ENCODE measurements at places on chromosomes 11 and 22.

- DNase-seq, result no peak
Measured at GRCh38 chr11:94675239-94675638, 92.9 kb upstream of the AMOTL1 start.

GRCh38 chr11:95229199-95229992, 1.6 kb downstream of the SESN3 start:
- DNase-seq, result no peak

DNA sequence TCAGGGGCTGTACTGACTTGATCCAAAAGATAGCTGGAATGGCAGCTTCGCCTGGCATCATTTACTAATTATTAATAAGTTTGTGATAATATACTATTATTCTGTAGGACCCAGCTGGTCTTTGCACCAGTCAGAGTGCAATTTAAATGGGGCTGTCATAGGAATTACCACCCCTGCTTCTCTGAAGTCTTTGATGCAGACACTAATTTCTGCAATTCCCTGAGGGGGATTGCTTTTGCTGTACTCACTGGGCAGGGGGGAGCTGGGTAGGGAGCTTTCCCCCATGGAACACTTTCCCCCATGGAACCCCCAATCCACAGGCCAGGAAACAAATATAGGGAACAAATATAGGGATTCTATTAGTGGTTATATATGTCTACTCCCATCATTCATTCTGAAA, 54.9 kb upstream of the TSKU start:
- DNase-seq, result no peak

- no peak for DNase-seq
Measured at GRCh38 chr11:68632802-68633201, 51.5 kb upstream of the GAL start.

GRCh38 chr11:59710136-59710847, 3.4 kb downstream of the OR10V1 start:
- no peak for DNase-seq

- DNase-seq, result no peak
Measured at GRCh38 chr11:119338965-119339588, 1.6 kb downstream of the C1QTNF5 start.

- DNase-seq, result no peak
Measured at GRCh38 chr11:122808478-122808869, 29.8 kb upstream of the CRTAM start.

DNA sequence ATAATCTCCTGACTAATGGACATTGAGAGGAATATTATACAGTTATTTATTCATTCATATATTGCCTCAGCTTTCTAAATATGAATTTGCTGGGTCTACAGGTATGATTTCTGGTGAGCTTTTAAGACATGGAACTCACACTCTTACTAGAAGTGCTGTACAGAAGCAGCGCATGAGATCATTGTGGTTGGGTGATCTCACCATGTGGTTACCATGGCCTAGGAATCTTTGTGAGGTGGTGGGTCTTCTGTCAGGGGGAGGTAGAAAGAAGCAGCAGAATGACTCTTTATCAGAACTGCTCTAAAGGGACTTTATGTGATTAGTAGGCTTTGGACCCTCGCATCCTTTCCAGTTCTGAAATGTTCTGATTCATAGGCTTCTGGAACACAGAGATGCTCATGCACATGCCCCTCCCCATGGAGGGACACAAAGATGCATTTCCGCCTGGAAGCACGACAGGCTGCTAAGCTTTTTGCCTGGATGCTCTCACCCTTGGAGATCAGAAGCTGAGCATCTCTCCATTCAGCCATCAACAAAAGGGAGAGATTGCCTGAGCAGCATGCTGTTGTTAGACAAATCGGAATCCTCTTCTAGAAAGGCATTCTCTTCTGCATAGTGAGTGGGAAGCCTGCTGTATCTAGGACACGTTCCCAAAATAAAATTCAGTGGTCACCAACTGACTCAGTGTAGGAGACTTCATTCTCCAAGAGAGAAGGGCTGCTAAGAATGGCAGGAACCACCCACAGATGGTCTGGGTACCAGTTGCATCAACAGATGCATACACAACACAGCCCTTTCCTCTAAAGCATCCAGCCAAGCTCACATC, 51.3 kb downstream of the KIRREL3 start:
- no peak for DNase-seq

GRCh38 chr22:46830841-46831240, 68.4 kb downstream of the TBC1D22A start:
- DNase-seq, result no peak

DNA sequence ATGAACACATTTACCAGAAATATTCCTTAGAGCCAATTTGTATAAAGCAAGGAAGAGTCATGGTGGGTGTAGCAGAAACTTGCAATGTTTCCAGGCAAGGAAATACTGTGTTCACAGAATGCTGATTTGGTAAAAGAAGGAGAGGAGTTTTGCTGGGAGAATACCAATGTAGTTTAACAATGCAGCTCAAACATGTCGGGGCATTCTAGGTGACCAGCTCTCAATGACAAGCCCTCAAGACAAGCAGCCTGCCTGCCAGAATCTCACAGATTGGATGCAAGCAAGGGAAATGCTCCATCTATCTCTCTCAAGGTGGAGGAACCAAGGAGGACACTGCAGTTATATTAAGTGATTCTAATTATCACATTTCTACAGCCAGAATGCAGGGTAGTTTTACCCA, 190.4 kb downstream of the MAML2 start:
- no peak for DNase-seq

DNA sequence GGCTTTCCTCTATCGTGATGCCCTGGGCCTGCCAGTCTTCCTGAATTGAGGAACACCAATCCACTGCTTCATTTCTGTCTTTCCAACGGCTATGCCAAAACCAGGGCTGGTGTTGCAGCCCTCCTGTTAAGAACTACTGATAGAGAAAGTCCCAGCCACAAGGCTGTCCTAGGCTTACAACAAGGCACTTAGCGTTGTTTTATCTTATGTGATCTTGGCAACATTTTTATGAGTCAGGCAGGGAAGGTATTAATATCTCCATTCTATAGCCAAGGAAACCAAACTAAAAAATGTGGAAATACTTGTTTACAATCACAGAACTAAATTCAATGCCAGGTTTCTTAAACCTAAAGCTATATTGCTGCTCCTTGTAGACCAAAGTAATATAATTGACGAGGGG, 89.9 kb upstream of the AMOTL1 start:
- no peak for DNase-seq

DNA sequence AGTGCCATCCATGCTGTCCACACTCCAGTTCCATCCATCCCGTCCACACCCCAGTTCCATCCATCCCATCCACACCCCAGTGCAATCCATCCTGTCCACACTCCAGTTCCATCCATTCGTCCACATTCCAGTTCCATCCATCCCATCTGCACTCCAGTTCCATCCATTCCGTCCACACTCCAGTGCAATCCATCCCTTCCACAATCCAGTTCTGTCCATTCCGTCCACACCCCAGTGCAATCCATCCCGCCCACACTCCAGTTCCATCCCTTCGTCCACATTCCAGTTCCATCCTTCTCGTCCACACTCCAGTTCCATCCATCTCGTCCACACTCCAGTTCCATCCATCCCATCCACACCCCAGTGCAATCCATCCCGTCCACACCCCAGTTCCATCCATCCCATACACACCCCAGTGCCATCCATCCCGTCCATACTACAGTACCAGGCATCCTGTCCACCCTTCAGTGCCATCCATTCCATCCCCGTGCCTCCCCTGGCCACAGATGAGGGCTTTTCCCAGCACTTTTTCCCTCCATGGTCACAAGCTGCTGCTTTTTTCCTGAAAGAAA, 704.0 kb downstream of the BRD1 start:
- DNase-seq, result no peak

DNA sequence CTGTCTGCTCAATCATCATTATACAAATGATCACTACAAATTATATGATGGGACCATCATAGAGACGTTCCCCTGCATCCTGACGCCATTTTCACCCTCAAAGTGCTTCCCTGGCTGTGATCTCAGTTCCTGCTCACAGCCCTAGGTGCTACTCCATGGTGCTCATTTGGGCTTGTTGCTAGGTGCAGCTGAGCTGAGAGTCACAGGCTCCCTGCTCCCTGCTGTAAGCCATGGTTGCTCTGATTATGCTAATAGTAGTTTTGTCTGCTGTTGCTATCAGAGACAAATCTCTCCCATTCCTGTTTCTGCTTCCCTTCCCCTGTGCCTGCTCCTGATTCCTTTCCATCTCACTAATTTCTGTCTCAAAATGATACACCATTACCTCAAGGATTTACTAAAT, 474.3 kb downstream of the METTL15 start:
- DNase-seq, result no peak

DNA sequence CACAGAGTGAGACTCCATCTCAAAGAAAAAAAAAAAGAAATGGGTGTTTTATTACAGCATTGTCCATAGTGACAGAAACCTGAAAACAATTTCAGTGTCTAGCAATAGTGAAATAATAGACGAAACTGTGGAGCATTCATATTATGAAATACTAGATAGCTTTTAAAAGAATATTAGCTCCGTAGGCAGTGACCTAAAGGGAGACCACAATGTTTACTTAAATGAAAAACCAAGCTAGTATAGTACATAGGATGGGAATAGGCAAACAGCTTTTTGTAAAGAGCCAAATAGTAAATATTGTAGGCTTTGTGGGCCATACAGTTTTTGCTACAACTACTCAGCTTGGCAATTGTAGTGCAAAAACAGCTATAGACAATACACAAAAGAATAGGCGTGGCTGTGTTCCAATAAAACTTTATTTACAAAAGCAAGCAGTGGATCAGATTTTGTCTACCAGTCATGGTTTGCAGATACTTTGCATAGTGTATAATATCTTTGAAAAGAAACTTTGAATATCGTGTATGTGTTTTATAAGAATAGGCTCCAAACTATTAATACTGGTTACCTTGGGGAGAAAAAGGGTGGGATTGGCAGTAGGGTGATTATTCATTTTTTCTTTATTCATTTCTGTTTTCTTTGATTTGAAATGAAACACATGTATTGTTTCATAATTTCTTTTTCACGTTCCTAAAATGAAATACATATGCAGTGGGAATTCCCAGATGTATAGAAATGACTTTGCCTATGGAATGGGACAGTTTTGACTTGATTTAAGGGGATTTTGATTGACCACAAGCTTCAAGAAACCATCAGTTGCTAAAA, 50.7 kb downstream of the PRR5L start:
- no peak for DNase-seq

GRCh38 chr11:130765951-130766649, 150.2 kb downstream of the SNX19 start:
- DNase-seq, result no peak

- DNase-seq, result no peak
Measured at GRCh38 chr11:125692887-125693286, 12.2 kb upstream of the ACRV1 start.

GRCh38 chr22:44180706-44181032, at the start of gene PARVG:
Gene PARVG, plus strand, starts transcription at chr22:44180925. Its CDS starts 2,405 bp downstream, at chr22:44183330.
- DNase-seq, result no peak

DNA sequence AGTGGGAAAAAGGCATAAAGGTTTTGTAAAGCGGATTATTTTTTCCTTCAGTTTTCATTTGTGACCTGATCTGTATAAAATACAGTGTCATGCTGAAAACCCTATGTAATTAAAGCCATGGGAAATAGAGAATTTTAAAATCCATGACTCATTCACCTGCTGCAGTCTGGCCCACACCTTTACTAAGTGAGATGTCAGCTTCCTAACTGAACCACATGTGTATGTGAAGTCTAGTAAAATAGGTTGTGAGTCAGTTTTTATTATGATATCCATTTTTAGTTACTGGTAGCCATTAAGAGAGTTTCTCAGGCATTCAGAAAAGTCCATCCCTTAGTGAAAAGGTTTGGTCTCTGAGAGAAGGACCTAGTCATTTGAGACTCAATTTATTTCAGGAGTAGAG, 60.9 kb downstream of the TRIM44 start:
- no peak for DNase-seq

DNA sequence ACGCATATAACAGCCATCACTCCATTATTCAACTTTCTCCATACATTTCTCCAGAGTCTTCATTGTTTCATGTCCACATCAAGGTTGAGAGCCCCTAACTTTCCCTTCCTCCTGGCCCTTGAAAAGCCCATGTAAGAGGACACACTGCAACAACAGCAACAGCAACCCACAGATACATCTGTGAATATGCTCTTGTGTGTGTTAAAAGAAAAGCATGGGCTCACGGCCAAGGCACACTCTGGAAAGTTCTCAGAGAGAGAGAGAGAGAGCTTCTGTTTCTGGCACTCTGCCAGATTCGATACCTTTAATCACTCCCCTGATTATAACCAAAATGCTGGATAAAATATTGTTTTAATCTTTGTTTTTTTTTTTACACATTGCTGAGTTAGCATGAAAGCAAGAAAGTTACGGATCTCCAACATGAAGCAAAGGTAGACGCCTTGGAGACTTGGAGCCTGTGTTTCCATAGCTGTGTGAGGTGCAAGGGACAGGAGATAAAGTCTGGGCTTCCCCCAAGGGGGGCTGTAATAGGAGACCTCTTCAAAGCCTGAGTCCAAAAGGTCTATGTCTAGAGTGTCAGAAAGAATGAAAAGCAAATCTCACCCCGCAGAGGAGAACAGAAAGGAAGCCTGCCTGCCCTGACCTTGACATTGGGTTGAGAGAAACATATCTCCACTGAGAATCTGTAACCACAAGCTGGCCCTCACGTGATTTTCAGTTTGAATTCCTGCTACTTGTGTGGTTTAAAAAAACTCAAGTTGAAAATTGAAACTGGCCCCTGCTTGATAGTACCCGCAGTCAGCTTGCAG, 33.7 kb upstream of the MPPED1 start:
- no peak for DNase-seq

- no peak for DNase-seq
Measured at GRCh38 chr11:123525097-123525496, 95.0 kb downstream of the GRAMD1B start.

- DNase-seq, result no peak
Measured at GRCh38 chr11:122649116-122649515, 6.4 kb upstream of the UBASH3B start.

DNA sequence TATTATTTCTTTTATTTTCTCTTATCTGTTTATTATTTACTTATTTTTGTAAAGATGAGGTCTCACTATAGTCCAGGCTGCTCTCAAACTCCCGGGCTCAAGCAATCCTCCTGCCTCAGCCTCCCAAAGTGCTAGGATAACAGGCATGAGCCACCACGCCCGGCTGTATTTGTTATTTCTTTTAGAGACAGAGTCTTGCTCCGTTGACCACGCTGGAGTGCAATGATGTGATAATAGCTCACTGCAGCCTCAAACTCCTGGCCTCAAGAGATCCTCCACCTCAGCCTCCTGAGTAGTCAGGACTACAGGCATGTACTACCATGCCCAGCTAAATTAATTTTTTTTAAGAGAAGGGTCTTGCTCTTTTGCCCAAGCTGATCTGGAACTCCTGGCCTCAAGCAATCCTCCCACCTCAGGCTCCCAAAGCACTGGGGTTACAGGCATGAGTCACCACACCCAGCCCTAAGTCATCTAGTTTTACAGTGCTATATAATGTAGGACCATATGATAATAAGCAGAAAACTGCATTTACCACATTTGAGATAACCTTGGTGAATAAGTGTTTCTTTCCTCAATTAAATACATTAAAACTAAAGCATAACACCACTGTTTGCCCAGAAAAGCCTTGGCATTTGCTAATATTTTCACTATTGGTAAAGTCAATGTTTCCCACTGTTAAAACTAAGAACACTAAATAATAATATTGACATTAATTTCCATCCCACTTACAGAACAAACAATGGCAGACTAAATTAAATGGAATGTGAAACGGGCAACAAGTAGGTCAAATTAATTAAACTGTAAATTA, 127.5 kb downstream of the SIK3 start:
- DNase-seq, result no peak
